Uterine smooth muscle cell (primary cell): ENCODE measurements at places on chromosomes 4 and X. TPM values are rescaled to one million over a fixed set of nuclear protein-coding genes. Genes with fewer than 3 reads are reported as not detected.

PPARGC1A gene
- 0.11 and 0.37 TPM in 2 replicates for total RNA-seq

RHOH gene
- total RNA-seq, result 0.89 TPM in 1 of 2 replicates, not detected in the other

TMEM150C gene
- total RNA-seq, result 0.44 and 2.9 TPM in 2 replicates

KCTD8 gene
- 2.1 and 6.9 TPM in 2 replicates for total RNA-seq

CLCN5 gene
- 7.1 and 8.4 TPM in 2 replicates for total RNA-seq

NAP1L2 gene
- total RNA-seq, result 3.9 and 7.5 TPM in 2 replicates

NEUROG2 gene
- total RNA-seq, result not detected in 2 replicates

EREG gene
- total RNA-seq, result 0.11 and 0.12 TPM in 2 replicates
